ENCODE measurements at places on chromosomes 6 and 20.
A peak's percentile ranks its signal among the peaks of the same experiment; 100 is the strongest.

DNA sequence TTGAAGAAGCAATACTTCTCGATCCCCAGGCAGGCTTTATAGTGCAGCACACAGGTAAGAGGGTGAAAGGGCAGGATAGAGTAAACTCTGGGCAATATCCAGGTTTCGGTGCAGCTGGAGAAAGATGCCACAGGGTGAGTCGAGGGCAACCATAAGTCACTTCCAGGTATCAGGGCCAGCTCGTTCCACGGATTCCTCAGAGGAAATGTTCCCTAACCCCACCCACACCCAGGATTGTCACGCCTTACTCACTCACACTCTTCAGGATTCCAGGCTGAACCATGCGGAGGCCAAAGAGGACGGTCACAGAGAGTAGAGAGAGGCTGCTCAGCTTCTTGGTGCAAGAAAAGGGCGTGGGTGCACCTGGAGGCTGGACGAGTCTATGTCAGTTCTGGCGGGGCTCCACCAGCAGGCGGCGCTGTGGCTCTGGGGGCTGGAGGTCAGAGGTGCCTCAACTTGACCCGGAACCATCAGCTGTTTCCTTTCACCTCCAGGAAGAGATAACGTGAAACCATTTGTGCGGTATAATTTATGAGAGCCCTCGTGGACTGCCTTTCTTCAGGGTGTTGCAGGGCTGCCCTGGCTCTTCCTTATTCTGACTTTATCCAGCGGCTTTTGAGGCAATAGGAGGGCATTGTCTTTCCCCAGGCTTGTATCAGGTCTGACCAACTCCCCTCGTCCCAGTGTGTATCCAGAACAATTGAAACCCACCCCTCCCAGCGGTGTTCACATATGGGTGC lies 14.5 kb upstream of the WFDC12 start:
- peak; percentile 37 for DNase-seq

GRCh38 chr6:145036848-145037567 lies 698.3 kb downstream of the EPM2A start:
- no peak for DNase-seq

- DNase-seq, result no peak
Measured at GRCh38 chr6:152087096-152087495, 279.6 kb downstream of the ESR1 start.

DNA sequence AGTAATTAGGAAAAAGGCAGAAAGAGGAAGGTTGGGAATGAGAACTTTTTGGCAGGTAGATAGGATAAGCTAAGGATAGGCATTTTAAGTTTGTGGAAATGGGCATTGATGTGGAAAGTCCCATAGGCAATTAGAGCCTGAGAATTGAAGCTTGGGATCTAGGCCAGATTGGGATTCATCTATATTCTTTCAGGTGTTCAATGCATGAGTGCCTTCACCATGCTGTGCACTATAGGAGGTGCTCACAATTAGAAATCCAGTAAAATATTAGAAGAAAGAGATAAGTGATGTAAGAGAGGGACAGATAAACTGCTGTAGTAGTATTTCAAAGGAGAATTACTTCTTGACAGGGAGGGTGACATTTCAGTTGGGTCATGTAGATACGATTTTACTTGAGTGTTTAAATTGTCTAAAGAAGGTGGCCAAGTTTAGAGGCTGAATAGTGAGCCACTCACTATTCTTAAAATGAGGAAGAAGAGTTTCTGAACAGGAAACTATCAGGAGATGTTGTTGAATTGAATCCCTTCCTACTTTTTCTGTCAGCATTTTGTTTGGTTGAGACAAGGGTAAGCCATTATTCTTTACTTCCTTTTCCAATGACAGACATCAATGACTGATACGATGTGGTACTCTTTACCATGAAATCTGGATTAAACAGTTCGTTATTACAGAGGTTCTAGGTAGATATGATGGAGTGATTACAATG lies 31.0 kb upstream of the CTAGE9 start:
- DNase-seq, result no peak

DNA sequence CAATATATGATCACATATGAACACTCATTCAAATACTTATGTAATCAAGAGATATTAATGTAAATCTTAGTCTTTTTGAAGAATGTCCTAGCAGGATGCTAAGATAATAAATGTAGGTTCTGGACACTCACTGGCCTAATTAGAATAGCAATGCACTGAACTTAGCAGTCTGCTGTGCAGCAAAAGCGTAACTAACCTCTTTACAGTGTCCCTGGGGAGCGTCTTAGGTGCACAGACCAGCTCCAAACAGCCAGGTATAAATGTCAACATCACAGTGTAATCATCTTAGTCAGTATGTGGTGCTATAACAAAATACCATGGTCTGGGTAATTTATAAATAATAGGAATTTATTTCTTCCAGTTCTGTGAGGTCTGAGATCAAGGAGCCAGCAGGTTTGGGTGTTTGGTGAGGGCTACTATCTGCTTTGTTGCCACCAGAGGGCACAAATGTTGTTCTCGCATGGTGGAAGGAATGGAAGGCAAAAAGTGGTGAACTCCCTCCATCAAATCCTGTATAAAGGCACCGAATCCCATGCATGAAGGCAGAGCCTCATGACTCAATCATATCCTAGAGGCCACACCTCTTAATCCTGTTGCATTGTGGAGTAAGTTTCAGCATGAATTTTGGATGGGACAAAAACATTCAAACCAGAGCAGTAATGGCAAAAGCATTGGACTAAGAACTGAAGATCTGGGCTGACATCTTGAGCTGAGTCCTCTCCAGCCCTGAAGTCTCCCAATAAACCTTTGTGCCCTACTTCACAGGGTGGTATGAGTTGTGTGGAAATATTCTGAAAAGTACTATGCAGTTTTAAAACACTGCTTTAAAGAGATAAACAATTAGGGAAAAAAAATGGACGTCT lies 41.8 kb upstream of the FOXO3 start:
- DNase-seq, result no peak

- no peak for DNase-seq
Measured at GRCh38 chr6:77482981-77483380, 19.7 kb upstream of the HTR1B start.

GRCh38 chr6:92139601-92140000 lies 1279.8 kb downstream of the EPHA7 start:
- DNase-seq, result no peak

DNA sequence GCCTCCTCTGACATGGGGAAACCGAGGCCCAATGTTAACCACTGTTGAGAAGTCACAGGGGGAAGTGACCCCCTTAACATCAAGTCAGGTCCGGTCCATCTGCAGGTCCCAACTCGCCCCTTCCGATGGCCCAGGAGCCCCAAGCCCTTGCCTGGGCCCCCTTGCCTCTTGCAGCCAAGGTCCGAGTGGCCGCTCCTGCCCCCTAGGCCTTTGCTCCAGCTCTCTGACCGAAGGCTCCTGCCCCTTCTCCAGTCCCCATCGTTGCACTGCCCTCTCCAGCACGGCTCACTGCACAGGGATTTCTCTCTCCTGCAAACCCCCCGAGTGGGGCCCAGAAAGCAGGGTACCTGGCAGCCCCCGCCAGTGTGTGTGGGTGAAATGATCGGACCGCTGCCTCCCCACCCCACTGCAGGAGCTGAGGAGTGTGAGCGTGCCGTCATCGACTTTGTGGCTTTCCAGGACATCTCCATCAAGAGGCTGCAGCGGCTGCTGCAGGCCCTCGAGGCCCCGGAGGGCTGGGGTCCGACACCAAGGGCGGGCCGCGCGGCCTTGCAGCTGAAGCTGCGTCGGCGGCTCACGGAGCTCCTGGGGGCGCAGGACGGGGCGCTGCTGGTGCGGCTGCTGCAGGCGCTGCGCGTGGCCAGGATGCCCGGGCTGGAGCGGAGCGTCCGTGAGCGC lies 1.6 kb downstream of the TNFRSF6B start:
- DNase-seq, result no peak

- DNase-seq, result no peak
Measured at GRCh38 chr6:75524322-75524972, 30.8 kb upstream of the FILIP1 start.

DNA sequence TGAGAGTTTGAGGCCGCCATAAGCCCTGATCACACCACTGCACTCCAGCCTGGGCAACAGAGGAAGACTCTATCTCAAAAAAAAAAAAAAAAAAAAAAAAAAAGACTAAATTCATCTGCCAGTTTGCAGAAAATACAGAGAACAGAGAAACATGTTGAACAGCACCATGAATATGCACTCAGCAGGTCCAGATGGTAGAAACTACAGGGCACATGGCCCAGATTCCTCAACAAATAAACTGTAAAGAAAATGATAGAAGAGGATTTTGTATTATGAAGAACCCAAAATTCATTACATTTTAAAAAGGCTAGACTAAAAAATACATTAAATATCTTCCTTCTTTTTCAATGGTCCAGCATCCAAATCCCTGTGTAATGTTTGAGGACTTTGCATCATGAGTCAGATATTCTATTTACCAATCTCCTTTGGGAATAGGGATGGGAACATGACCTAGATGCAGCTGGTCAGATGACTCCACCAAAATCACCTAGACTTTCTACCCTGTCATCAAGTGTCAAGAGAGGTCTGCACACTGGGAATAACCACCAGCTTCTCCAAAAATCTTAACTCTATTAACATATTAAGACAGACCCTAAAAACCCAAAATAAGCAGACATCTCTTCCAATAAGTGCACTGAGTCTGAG lies 189.1 kb upstream of the TCF21 start:
- DNase-seq, result no peak

GRCh38 chr20:52410182-52410647 lies 218.6 kb upstream of the ZFP64 start:
- DNase-seq, result no peak

- no peak for DNase-seq
Measured at GRCh38 chr6:15935661-15936060, 193.2 kb upstream of the MYLIP start.

DNA sequence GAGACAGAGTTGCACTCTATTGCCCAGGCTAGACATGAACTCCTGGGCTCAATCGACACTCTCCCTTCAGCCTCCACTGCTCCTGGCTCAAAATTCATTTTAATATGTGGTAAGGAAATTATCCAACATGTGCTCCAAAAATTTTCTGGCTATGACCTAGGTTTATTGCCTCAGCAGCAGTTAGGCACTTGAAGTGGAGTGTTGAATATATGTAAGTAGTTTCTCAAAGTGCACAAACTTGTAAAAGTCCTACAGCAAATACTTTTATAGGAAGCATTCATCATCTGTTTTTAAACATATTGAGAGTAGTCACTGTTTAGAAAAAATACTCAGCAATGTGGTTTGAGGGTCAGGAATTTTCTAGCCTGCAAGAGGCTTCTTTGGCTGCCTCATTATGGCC lies 13.2 kb downstream of the FILIP1 start:
- DNase-seq, result no peak

DNA sequence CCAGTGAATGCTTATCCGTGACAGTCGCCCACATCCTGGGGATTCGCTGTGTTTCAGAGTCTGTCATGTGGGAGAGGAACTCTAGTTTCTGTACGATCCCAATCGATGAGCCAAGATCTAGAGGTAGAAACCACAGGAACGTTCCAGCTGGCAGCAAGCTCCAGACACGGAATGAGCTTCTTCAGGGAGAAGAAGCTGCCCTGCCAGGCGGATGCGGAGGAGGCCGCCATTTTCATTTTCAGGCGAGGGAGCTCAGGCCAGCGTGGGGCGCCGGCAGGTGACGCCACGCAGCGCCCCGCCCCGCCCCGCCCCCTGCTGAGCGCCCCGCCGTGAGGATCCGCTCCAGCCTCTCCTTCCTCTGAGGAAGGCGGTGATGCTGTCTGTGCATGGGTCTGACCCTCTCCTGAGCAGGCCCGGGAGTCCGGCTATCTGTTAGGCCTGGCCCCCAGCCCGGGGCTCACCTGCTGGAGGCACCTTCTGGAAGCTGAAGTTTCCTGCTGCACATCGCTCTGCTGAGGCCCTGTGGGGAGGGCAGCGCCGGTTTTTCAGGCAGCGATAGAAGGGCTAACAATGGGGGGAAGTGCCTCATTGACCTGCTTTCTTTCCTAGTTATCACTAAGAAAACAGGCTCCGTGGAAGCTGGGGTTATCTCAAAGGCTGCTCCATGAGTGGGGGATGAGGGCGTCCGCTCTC lies 147.5 kb downstream of the ERMARD start:
- no peak for DNase-seq

GRCh38 chr6:36908747-36909146 lies 23.0 kb downstream of the C6orf89 start:
- no peak for DNase-seq

- DNase-seq, result no peak
Measured at GRCh38 chr6:56096946-56097621, 150.3 kb downstream of the COL21A1 start.

DNA sequence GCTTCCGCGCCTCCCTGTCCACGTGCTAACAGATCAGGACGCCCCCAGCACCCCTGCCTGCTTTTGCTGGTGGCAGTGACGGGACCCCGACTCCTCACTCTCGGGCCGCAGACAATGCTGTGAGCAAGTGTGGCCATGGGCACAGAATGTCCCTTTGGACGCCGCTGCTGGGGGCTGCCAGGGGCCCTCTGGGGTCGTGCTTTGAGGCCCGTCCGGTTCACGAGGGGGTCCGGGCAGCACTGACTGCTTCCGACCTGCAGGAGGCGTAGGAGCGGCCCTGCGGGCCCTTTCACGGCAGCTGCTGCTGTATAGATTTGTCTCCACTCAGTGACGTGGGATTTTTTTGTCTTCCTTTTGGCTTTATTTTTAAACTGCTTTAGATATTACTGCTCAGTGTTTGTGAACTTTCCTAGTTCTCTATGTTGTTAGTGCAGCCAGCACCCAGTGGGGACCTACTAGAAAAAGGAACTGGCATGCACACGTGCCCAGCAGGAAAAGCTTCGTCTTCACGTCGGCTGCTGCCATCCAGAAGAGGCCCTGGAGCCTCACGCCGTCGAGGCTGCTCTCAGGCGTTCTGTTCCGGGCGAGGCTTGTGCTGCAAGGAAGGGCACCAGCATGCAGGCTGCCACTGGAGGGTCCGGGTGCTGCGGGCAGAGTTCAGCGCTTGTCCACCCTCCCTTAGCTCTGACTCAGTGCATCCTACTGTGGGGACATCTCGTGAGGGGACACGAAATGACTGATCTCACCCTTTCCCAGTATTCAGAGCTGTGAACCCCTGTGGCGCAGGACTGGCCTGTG lies 21.7 kb downstream of the UCKL1 start:
- no peak for DNase-seq

DNA sequence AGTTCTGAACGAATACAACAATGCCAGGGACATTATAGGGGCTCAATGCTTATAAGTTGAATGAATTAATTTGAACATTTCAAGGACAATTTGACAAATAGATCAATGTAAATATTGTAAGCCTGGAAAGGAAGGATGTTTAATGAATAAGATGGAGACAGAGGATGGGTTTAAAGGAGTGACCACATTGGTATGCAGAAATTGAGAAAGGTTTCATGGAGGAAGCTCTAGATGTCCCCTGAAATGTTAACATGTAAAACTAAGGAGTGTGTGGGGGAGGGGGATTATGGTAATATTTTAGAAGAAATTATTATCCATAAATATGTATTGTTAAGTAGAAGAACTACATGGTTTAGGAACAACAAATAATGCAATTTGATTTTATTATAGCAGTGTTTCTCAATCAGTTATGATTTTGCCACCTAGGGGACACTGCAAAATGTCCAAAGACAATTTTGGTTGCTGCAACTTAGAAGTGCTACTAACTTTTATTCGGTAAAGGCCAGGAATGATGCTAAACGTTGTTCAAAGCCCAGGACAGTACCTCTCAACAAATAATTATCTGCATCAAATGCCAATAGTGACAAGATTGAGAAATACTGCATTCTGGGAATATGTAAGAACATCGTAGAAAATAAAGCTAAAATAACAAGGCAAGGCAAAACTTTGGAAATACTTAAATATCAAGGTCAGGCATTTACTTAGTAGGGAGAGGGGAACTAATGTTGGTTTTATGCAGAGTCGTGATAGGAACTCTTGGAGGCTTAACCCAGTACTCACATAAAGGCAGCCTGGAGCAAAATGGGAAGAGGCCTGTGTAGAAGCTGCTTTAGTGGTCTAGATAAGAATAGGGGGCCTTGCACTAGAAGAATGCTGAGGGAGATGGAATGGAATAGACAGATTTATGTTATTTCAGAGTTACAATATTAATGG lies 686.9 kb upstream of the CITED2 start:
- no peak for DNase-seq

Data from NCI-H2029 (cell line).